Activated naive CD8-positive, alpha-beta T cell treated with anti-CD3 and anti-CD28 coated beads for 36 hours (primary cell): ENCODE measurements at places on chromosomes 7 and 10. TPM values are rescaled to one million over a fixed set of nuclear protein-coding genes. Genes with fewer than 3 reads are reported as not detected.

Gene SPDYE2B
- total RNA-seq, result not detected

Gene DLX5
- total RNA-seq, result not detected

Gene MKI67
- total RNA-seq, result 196 TPM

- no peaks in the 10 kb centered on the region for H3K27me3 ChIP-seq
- H3K4me1 ChIP-seq, result no peaks in the 10 kb centered on the region
- H3K4me3 ChIP-seq, result no peak overlapping the region
- DNase-seq, result no peak
- H3K36me3 ChIP-seq, result no peaks in the 10 kb centered on the region
These were observed 8.7 kb downstream of the SEMA3E start for GRCh38 chr7:83640240-83640639.

- no peak overlapping the region for H3K27ac ChIP-seq
- H3K4me1 ChIP-seq, result peaks cover 8% of the 10 kb centered on the region
- no peak overlapping the region for H3K4me3 ChIP-seq
- DNase-seq, result no peak
- no peaks in the 10 kb centered on the region for H3K36me3 ChIP-seq
- H3K27me3 ChIP-seq, result peaks cover 50% of the 10 kb centered on the region
These were observed 3.4 kb downstream of the CYP3A4 start for GRCh38 chr7:99780588-99780987.

- H3K27me3 ChIP-seq, result no peaks in the 10 kb centered on the region
- H3K36me3 ChIP-seq, result peaks cover 37% of the 10 kb centered on the region
- DNase-seq, result no peak
- peak overlapping the region; percentile 17 for H3K27ac ChIP-seq
These were observed 4.6 kb downstream of the KIF20B start for GRCh38 chr10:89706011-89706410.

GRCh38 chr7:30240106-30240800 is 44.1 kb upstream of the ZNRF2 start:
- no peak for DNase-seq
- peaks cover 18% of the 10 kb centered on the region for H3K4me1 ChIP-seq
- no peak overlapping the region for H3K27ac ChIP-seq
- H3K27me3 ChIP-seq, result peaks cover 12% of the 10 kb centered on the region
